BJ (cell line): ENCODE measurements at places on chromosomes 7 and 10.

DNA sequence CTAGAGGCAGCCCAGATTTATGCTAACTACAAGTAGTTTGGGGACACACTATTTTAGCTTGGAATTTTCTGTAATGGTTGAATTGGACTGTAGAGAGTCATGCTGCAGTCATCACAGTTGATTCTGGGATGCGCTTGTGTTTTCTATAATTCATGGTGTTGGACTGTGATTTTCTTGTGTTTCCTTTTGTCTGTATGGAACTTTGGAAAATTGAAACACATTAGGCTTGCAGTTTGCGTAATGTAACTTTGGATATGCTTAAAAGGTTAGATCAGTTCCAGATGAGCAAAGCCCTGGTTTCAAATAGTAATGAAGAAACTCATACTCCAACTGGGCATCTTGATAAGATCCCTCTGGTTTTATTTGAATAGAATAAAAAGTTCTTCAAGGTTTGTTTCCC is 502.2 kb downstream of the ARL4A start:
- no peak for DNase-seq

DNA sequence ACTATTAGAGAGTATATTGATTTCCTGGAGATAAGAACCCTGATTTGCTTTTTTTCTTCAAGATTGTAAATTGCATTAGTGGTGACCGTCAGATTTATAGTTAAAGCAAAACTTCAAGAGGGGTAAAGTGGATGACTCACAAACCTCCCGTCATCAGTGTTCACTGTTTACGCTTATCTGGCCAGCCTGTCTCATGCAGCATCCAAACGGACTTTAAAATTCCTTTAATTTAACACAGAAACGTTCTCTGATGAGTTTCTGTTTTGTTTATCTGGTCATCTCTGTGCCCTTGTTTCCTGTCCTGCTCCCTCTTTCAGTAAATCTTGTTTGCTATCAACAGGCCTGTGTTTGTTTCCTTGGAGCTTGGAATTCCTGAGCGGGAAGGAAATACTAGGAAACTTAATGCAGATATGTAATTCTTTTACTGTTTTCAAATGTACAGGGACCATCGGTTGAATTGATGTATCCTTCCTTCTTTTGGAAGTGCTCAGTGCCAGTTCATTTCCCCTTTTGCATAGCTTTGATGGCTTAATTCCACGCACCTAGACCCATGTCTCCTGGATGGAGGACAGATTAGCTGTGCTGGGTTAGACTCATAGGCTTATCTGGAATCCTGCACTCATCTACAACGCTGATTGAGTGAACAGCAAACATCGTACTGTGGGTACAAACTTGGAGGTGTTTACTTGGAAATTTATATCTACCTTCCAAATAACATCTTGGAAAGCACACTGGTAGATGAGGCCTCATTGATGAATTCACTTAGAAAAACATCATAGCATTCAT is 21.3 kb downstream of the PTPRE start:
- no peak for DNase-seq

DNA sequence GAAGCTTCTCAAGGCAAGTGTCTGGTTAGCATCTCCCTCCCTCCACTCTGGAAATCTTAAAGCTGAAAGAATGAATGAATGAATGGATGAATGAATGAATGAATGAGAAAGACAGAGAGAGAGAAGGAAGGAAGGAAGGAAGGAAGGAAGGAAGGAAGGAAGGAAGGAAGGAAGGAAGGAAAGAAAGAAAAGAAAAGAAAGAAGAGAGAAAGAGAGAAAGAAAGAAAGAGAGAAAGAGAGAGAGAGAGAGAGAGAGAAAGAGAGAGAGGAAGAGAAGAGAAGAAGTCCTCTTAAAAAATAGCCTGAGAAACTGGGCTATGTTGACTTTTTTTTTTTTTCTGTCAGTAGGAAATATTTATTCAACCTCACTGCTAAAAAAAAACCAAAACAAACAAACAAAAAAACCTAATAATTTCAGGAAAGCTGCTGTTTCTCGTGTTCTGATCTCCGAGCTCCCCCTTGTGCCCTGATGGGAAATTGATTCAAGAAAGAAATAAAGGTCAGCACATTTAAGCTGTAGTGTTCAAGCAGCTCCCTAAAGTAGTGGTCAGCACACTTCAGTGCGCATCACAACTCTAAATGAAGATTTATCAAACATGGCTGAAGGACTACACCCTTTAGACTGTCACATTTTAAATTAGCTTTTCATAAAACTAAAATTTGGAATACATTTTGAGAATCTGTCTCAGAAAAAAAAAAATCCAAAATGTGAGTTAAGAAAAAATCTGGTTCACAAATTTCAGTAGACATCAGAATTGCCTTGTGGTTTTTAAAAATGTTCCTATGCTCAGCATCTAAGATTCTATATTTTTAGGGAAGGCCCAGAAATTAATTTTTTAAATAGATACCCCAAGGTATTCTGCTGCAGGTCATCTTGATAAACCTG is 154.3 kb downstream of the ELAPOR2 start:
- no peak for DNase-seq

- no peak for DNase-seq
These were observed 224.1 kb downstream of the DOCK4 start for GRCh38 chr7:111982133-111982532.

GRCh38 chr10:96138102-96138501 is 8.0 kb downstream of the ZNF518A start:
- no peak for DNase-seq

DNA sequence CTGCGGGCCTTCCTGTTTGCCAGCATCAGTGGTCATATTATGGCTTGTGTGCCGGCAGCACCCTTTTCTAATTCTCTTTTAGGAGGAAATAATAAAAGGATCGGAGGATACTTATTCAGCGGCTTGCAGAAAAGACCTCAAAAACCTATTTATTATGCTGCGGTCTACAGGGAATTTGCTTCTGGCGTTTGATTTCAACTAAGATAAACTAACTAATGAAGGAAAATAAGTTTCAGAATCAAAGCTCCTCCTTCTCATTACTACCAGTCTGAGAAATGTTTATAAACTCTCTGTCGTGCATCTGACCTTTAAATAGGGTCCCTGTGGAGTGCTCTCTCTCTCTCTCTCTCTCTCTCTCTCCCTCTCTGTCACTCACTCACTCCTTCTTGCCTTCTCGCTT is 335.0 kb upstream of the GLI3 start:
- DNase-seq: no peak
